Stimulated activated CD8-positive, alpha-beta memory T cell treated with anti-CD3 and anti-CD28 coated beads, Interleukin-15, amount 100 ng/mL, for 1 hour (primary cell): ENCODE measurements at places on chromosomes 11 and 22.

DNA sequence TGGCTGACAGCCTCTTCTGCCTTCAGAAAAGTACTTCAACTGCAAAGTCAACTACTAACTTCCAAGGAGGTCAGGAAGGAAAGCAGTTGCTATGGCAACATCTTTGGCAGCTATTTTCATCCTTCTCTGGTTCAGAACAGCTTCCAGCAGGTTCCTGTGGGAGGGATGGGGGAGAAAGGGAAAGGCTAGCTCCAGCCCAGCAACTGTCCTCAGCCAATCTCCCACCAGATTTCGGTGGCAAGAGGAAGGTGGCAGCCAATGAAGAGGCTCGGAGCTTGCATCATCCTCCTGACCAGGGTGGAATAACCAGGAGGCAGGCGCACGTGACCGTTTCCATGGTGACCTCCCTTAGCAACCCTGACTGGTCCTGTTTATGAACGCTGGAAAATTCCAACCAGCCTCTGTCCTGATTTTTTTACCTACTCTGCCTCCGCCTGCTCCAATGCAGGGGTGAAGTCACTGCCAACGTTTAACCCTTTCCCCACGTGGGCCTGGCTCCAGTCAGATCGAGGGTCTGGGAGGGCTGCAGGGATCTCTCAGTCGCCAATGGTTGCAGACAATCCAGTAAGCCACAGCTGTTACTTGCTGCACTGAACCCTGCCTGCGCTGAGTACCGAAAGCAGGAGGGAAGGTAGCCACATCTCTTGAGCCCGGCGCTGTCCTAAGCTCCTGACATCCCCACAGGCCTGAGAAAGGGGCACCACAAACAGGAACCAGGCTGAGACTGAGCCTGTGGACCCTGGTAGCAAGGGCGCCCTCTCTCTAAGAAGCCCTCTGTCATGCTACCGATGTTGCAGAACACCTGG lies 11.2 kb upstream of the MALAT1 start:
- no peak for DNase-seq

DNA sequence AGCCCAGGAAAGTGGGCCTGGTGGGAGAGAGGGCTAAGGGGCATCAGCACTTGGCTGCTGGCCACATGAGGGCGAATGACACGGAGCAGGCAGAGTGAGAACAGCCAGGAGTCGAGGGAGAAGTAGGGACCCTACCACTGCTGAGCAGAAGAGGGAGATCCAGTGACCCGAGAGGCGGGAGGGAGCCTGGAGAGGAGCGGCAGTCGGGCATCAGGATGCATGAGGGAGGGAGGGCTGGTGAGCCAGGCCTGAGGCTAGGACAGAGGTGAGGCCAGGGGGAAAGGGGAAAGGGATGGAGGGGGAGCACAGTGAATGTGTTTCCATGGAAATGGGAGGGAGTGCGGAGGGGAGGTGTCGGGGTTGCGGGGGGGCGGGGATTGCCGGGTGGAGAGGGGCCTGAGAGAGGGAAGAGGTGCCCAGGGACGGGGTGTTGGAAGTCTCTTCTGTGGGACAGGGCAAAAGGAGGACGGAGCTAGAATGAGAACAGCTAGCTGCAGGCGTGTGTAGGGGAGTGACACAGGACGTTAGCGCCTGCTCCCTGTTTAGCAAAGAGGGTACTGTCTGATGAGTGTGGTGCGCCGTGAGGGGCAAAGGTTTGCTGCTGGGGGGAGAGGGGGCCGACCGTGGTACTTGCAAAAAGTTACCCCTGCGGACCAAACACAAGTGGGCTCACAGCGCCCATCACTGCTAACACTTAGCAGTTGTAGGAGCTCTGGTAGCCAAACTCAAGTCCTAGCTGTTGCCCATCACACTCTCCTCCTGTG lies 37.1 kb upstream of the WNT11 start:
- no peak for DNase-seq

DNA sequence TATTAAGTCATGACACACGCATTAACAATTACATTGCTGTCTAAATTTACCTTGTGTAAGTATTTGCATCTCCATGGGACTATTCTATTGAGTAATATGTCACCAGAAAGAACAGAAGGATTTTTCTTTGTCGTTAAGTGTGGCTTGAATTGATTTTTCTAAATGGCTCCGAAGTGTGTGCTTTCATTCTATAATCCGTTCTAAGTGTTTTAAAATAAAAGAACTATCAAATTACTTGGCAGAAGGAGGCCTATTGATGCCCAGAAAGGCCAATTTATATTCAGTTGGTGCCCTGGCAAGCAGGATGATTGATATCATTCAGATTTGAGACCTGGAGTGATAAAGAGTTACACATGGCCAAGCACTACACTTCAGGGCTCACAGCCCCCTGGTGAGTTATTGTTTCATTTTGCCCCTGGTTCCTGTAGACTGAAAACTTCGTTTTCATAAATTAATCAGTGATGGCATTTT lies 538.9 kb upstream of the ANO5 start:
- no peak for DNase-seq

- no peak for DNase-seq
Observed at GRCh38 chr11:69004411-69005182, 8.4 kb downstream of the MRGPRF start.

GRCh38 chr11:125384825-125385224 lies 111.2 kb downstream of the FEZ1 start:
- DNase-seq: no peak

DNA sequence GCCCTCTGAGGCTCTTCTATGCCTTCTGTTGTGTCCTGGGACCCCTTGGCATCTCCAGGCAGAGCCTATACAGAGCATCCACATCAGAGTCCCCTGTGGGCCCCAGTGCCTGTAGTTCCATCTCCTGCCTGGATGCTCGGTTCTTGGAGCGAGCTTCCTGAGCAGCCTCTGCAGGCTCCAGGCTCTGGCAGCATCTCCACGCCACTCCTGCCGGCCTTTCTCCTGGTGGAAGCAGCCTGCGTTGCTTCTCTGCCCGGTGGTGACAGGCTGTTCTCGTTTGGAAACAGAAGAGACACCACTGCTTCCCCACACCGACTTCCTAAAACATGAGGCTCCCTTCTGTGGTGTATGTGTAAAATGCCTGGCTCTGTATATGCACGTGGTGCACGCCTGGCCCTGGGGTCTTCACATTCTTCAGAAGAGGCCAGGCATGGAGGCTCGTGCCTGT lies 52.8 kb downstream of the BCR start:
- DNase-seq: no peak

DNA sequence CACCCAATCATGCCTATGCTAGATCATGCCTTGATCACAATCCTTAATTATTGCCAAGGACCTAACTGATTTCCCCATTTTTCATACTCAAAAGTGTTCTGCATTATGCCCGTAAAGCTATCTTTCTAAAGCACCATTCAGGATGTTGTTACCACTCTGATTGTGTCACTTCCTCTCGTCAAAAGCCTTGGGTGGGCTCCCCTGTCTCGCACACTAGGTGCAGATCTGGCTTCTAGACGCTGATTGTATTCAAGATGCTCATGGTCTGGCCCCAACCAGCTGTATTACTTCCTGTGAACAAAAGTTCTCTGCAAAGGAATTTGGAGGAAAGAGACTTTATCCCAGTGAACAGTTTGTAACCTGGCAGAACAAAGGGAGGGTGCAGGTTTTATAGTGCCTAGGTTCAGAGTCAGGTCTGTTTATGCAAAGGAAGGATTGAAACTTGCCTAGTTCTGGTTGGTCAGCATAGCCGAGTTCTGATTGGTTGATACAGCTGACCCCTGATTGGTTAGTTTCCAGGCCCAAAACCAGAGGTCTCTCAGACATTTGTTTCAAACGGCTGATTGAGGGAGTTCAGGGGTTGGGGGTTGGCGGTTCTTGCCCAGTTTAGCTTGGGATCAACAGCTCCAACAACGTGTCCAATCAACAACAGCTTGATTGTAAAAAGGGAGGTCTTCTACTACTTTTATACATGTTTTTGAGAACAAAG lies 25.4 kb downstream of the ATG13 start:
- DNase-seq: no peak

- DNase-seq: no peak
Observed at GRCh38 chr11:114159320-114159719, 99.8 kb downstream of the ZBTB16 start.

DNA sequence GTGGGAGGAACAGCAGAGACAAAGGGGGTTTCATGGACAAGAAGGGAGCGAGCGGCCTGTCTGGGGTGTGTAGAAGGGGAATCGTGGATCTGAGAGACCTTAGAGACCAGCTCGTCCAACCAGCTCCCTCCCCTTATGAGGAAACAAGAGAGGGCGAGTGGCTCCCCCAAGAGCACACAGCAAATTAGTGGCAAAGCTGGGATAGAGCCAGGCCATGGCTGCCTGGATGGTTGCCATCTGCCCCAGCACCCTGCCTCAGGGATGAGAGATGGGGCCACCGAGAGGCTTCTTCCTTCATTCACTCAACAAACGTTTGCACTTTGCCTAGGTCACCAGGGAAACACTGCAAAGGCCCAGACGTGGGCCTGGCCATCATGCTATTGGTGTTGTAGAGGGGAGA lies 4.1 kb downstream of the MAPK8IP1 start:
- no peak for DNase-seq
